Activated T-helper 2 cell treated with anti-CD3 and anti-CD28 coated beads, Interferon-gamma antibody, Interleukin-2, Interleukin-4, amounts not matched to agents 10 μg/mL and 5 μg/mL and 100 μg/mL, durations not matched to agents 14 hours and 24 hours and 36 hours (primary cell): ENCODE measurements at places on chromosomes 3 and 15.

- DNase-seq = no peak
Measured at GRCh38 chr15:52289629-52290081, 5.9 kb downstream of the MYO5C start.

- DNase-seq = no peak
Measured at GRCh38 chr3:12081826-12082225, 76.9 kb downstream of the TIMP4 start.

- DNase-seq = no peak
Measured at GRCh38 chr3:150145659-150146058, 175.0 kb upstream of the PFN2 start.

GRCh38 chr3:139317660-139318430 is 26.0 kb upstream of the MRPS22 start:
- DNase-seq = no peak

- peak; percentile 33 for DNase-seq
Measured at GRCh38 chr3:152834776-152835600, at the start of gene P2RY1. P2RY1 (plus strand) TSS chr3:152835131; CDS start chr3:152835783, 652 bp downstream.

DNA sequence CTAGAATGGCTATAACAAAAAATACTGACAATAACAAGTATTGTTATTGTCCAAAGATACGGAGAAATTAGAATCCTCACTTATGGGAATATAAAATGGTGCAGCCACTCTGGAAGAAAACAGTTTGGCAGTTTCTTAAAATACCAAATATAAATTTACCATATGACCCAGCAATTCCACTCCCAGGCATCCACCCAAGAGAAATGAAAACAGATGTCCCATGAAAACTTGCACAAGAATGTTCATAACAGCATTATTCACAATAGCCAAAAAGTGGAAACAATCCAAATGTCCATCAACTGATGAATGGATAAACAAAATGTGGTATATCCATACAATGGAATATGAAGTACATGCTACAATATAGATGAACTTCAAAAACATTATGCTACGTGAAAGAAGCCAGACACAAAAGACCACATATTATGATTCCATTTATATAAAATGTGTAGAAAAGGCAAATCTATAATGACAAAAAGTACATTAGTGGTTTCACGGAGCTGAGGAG is 9.4 kb downstream of the AAGAB start:
- DNase-seq = no peak

- peak; percentile 17 for DNase-seq
Measured at GRCh38 chr15:70447928-70448698, 315.2 kb downstream of the UACA start.

DNA sequence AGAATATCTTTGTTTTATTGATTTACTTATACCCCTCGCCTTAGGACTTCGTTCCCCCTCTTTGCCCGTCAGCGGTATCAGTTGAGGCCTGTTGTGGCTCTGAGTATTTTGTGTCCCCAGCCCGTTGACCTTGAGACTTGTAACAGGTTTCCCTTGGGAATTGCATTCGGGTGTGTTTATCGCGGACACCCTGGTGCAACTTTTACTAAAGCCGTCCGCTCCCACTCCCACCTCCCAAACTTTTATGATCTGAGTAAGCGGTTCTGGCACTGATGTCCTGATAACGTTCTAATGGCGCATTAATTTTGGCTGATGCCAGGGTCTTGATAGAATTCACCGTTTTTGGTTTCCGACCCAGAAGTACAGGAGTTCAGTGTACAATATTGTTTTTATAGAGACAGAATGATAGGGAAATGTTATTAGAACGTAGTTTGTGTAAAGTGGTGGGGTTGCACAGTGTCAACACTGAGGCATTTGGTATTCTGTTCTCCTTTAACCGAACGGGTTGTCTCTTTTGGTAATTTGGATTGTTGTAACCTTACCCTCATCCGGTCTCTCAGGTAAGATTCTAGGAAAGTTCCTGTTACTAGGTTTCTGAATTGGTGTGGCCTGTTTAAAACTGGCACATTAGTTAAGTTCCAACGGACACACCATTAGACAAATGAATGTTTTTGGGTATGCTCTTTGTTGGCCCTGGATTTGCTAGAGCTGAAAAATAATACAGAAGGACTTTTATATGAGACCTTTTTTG is 47.8 kb downstream of the OIP5 start:
- no peak for DNase-seq
